AG08395 (cell line): ENCODE measurements at places on chromosomes 2 and 18.

- no peak for DNase-seq
Measured at GRCh38 chr2:25590921-25591505, 82.4 kb downstream of the DTNB start.

- no peak for DNase-seq
Measured at GRCh38 chr2:38130876-38131275, 54.9 kb upstream of the CYP1B1 start.

DNA sequence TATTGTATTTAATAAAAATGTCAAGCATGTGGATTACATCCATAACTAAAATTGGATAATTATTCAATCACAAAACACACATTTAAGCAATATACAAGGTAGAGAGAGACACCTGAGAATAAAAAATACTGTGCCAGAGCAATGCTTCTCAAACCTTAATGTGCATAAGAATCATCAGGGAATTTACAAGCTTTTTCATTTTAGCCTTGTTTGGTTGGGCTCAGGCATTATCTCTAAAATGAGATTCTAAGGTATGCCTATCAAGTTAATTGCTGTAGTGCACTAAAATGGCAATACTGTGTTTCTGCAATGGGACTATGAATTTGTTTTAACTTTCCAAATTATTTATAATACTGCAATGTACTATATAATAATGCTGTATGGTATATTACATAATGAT is 983 bp downstream of the MOB1A start:
- no peak for DNase-seq

- no peak for DNase-seq
Measured at GRCh38 chr18:79496237-79496977, 100.7 kb downstream of the NFATC1 start.

DNA sequence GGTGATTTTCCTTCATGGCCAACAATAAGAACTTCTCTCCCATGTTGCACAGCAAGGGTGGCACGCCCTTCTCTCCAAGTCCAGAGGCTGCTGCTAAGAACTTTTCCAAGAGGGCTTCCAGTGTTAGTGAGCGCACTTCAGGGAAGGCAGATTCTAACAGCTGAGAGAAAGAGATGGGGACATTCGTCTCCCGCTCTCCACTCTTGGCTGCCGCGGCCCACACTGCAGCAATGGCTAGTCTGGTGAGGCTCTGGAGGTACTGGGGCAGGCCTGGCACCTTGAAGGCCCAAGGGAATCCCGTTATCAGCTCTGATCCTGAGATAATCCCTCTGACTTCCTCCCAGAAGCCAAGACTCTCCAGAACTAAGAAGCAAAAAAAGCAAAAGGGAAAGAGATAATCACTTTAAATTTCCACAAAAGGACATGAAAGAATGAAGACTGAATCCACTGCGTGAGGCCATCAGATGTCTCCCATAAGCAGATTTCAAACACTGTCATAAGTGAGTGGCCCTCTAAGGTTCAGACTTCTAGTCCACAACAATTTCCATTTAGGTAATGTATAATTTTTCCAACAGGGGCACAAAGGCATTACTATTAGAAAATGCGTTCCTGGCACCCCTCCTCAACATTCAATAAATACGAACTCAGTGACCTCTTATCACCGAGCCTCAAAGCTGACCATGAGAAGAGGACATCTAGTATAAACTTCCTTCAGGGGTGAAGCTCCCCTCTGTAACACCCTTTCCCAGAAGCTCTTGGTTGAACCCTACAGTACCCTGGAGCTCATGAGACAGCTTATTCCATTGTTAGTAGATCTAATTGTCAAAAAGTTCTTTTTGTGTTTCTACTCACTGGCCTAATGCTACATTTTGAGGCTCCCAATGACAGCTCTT is 66.7 kb upstream of the ZFP36L2 start:
- no peak for DNase-seq

DNA sequence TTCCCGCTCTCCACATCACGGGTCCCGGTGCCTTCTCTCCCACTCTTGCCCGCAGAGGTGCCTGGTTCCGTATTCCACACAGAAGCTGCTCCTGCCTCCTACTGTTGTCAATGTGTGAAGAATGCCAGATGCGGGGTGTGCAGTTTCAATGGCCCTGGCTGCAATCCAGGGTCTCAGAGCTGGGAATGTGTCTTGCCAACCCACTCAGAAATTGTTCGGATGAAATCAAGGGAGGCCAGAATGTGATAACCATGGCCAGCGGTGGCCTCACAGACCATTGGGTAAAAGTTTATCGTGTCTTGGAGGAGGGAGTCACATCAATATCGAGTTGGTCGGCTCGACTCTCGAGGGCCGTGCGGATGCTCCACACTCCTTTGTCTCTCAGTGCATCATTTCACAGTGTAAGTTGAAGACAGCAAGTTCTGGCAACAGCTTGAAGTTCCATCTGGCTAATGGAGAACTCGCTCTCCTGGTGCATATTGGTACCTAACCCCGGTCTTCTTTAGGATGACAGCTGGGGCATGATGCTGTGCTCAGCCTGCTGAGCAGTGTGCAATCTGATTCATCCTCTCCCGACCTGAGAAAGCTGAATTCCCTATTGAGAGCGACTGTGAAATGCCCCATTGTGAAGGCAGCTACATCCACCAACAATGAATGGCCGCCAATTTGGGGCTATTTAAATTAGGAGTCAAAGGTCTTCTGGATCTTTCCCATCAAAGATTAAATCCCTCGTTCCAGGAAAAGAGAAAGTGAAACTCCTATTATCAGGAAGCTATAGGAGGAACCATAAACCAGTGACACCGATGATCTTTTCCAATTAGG is 389.0 kb downstream of the SOX11 start:
- DNase-seq = no peak

- DNase-seq = no peak
Measured at GRCh38 chr18:74511823-74512222, 15.7 kb downstream of the CNDP2 start.

GRCh38 chr2:231245249-231246094 is 47.0 kb downstream of the ARMC9 start:
- no peak for DNase-seq

GRCh38 chr2:15155959-15156574 is 405.1 kb downstream of the NBAS start:
- no peak for DNase-seq

DNA sequence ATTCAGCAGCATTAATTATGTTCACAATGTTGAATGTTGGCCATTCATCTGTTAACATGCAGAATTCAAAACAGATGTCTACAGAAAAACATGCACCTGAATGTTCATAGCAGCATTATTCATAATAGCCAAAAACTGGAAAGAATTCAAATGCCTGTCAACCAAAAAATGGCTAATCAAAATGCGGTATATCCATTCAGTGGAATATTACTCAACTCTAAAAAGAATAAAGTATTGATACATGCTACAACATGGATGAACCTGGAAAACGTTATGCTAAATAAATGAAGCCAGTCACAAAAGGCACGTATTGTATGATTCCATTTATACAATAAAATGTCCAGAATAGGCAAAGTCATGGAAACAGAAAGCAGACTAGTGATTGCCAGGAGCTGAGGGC is 68.0 kb downstream of the CCDC88A start:
- no peak for DNase-seq

GRCh38 chr2:170822290-170823087 is 5.8 kb downstream of the GAD1 start:
- no peak for DNase-seq

DNA sequence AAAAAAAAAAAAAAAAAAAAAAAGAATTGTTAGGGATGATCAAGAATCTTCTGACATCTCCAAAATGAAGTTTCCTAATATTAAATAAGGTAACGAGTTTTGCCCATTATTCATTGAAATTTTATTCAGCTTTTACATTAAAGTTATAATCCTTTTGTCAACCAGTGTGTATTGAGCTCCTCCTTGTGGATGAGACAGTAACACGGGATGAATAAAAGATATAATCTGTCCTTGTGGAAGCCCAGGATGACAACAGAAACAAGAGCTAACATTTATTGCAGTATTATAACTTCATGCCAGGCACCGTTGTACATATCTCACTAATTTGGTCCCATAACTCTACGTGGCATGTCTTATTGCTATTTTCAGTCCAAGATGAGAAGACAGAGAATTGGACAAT is 33.4 kb upstream of the SERPINB7 start:
- peak; percentile 48 for DNase-seq

DNA sequence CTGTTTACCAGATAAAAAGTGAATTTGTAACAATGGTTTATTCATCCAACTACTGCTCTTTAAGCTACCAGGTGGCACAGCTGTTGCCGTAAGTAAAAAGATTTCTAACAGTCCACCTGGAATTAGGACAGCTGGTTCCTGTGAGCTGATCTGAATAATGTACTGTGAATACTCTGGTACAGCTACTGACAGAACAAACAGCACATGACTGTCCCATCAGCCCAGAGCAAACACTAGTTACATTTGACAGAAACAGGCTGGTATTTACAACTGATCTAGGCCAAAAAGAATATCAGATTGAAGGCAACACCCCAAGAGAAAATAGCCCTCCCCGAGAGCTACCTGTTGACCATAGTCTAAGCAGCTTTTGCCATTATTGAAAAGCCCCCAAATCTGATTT is 840.4 kb downstream of the CPS1 start:
- DNase-seq = no peak

GRCh38 chr2:204051476-204051875 is 114.9 kb downstream of the ICOS start:
- DNase-seq = no peak

DNA sequence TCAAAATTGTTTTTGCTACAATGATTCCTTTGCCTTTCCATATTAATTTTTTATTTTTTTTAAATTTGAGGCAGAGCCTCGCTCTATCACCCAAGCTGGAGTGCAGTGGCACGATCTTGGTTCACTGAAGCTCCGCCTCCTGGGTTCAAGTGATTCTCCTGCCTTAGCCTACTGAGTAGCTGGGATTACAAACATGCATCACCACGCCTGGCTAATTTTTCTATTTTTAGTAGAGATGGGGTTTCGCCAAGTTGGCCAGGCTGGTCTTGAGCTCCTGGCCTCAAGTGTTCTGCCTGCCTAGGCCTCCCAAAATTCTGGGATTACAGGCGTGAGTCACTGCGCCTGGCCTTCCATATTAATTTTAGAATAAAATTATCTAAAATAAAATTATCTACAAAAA is 41.3 kb downstream of the PTPN4 start:
- no peak for DNase-seq

DNA sequence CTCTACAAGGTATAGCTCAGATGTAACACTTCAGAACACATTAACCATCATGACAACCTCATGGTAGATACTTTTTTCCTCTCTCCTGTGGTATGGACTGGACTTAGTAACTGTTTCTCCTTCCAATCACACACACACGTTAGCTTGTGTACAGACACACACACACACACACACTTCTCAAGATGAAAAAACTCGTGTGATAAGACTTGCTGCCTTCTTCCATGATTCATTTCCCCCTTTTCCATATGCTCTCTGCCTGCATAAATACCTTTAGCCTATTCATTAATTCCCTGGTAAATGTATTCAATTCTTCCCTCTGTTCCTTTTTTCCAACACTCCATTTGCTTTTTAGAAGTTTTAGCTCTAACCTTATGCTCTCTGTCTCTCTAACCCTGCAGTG is 118.9 kb upstream of the TANK start:
- no peak for DNase-seq

GRCh38 chr2:26887151-26887550 is 39.2 kb downstream of the DPYSL5 start:
- no peak for DNase-seq

DNA sequence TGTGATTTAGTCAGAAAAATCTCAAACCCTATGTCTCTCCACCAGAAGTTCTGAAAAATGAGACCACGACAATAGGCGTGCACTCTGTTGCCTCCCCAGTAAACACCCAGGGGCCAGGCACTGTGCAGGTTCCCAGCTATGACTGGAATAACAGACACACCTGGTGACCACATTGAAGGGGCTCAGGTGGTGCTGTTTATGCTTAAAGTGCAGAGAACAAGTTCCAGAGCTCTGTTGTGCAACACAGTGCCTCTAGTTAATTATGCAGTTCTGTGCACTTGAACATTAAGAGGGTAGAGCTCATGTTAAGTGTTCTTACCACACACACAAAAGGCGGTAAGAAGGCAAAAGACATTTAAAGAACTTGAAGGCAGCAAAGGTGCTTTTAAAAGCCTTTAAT is 52.6 kb upstream of the AFF3 start:
- no peak for DNase-seq

- DNase-seq = no peak
Measured at GRCh38 chr2:126935774-126936173, 37.1 kb downstream of the TEX51 start.

DNA sequence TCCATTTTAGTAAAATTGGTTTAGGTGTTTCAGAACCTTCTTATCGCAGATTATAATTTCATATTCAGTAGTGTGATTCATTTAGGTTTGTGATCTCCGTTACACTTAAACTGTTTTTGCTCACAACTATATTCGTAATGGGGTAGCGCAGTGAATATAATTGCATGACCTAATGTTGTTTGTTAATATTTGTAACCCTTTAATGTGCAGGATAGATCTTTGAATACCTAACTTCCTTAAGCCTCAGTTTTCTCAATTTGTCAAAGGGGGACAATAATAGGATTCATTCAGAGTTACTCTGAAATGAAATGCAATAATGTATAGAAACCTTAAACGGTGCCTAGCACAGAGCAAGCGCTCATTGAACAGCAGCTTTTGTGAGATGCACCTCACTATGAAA is 558 bp upstream of the ZDBF2 start:
- DNase-seq = no peak

GRCh38 chr2:10059552-10060335 is 16.4 kb downstream of the KLF11 start:
- no peak for DNase-seq

GRCh38 chr2:165009466-165009865 is 54.1 kb upstream of the SLC38A11 start:
- DNase-seq = peak; percentile 11

DNA sequence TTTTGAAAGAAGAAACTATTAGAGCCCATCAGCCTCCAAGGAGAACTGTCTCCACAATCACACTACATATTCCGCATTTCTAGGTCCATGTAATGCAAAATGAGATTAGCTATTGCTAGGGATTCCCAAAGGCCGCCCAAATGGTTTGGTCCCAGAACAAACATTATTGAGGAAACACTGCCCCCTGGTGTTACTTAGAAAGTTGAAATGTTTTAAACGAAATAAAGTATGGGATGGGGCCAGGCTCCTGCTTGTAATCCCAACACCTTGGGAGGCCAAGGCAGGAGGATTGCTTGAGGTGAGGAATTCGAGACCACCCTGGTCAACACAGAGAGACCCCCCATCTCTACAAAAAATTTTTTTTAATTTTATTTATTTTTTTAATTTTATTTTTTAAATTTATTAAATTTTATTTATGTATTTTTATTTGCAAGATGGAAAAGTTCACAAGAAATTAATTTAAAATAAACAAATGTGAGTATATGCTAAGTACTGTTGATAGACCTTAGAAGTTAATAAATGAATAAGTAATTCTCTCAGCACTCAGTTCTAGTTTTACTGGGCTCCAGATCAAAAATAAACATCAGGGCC is 5.5 kb downstream of the NHEJ1 start:
- DNase-seq = peak; percentile 75
